SIG-M5 (cell line): ENCODE measurements at places on chromosomes 5 and 9.

DNA sequence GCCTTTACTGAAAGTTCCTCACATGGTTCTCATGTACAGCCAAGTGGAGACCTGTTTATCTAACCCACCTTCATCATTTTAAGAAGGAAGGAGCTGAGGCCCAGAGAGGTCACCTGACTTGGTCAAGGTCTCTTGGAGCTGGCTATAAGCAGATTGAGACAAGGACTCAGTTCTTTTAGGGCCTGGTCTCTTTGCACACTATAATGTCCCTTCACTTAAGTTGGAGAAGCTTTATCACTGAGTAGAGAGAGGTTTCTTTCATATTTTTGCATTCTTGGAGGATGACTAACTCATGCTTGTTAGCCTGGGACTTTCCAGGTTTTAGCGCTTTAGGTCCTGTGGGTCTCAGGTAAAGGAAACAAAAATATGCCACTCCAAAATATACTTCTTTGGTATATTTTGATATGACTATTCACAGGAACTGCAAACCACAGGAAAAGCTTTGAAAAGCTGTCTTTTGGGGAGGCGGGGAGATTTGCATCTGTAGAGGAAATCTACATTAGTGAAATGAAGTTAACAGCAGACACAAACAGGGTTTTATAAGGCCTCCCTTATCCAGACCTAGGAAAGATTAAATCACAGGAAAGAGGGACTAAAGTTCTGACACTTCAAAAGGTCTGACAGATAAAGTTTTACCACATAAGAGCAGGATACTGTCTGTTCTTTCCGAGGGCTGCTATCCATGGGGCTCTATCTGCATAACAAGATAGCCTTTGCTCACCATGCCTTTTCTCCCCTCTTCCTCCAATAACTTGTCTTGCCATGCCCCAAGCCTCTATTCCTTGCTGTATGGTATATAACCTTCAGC, 95.8 kb upstream of the ANKRD55 start:
- DNase-seq: no peak

DNA sequence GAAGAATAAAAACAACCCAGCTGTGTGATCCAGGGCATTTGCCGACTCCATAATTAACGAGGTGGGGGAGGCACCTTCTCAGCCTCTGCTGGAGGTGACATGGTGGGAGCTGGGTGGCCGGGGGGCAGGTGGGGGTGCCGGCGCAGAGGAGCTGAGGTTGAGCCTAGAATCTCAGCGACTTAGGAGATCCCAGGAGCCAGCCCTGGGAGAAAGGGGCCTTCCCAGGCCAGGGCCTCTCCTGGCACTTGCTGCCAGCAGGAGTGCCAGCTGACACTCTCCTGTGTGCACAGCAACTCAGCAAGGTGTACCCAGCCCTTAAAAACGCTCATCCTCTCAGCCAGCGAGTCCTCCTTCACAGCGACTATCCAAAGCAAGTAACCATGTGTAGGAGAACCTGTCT, 62.8 kb upstream of the FCN1 start:
- no peak for DNase-seq

- DNase-seq: no peak
Observed at GRCh38 chr5:6505416-6505755, 56.7 kb downstream of the UBE2QL1 start.

- DNase-seq: no peak
Observed at GRCh38 chr9:116156621-116157314, 3.2 kb downstream of the PAPPA start.

DNA sequence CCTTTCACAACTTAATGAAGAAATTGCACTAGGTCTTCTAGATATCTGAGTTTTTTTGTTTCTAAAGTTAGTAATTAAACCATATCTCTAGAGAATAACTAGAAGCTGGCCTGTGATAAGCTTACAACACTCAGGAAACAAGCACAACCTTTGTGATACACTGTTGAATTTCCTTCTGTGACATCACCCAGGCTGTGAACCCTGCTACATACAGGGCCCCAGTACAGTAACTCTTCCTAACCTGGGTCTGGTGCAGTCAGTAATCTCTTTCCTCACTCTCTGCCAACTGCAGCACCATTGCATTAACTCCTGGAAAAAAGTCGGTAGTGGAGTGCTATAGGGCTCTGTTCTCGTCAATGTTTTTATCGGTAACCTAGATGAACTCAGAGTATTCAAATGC, 10.6 kb upstream of the IGFBPL1 start:
- no peak for DNase-seq

DNA sequence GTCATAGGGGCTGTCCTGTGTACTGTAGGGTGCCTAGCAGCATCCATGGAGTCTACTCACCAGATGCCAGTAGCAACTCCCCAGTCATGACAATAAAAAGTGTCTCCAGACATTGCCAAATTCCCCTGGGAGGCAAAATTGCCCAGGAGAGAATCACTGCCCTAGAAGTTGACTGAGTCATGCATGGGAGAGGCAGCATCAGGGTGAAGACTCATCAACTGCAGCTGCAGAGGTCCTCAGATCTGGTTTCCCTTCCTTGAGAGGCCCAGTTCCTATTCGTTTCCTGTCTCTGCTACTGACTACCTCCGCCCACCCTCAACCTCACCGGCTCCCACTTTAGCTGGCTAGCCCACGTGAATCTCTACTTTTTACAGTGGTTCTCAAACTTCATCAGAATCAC, 88.6 kb upstream of the AGXT2 start:
- DNase-seq: no peak

DNA sequence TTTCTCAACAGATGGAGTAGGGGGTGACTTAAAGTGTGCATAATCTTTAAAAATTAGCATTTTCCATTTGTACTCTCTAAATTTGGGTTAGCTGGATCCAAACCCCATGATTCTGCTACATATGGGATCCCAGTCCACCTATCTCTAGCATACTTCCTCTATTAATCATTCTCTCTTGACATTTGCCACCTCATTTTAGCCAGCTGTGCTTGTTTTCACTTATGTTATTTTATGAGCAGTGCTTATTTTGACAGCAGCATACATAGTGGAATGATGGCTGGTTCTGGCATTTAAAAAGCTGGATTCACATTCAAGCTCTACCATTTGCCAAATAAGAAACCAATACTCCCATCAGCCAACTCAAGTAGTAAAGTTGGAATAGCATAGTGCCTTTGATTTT, 22.5 kb upstream of the SNX18 start:
- DNase-seq: no peak

DNA sequence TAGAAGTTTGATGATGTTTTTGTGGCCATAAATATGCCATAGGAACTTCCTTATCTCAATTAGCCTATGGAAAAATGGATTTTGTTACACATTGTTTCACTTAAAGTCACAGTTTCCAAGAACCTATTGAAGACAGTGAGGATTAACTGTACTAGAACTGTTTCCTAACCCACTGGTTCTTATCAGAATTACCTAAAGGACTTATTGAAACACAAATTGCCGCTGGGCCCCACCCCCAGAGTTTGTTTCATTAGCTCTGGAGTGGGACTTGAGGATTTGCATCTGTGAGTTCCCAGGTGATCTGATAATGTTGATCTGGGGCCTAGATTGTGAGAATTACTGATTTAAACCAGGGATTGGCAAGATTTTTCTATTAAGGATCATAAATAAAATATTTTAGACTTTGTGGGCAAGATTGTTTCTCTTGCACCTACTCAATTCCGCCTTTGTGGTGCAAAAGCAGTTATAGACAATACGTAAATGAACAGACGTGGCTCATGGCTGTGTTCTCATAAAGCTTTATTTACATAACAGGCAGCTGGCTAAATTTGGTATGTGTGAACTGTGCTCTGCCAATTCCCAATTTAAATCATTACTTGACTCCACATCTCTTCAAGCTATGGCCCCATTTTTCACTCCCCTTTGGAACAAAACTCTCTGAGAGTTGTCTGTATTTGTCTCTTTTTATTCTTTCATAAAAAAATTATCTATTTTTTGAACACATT, 9.3 kb downstream of the JAK2 start:
- DNase-seq: no peak

DNA sequence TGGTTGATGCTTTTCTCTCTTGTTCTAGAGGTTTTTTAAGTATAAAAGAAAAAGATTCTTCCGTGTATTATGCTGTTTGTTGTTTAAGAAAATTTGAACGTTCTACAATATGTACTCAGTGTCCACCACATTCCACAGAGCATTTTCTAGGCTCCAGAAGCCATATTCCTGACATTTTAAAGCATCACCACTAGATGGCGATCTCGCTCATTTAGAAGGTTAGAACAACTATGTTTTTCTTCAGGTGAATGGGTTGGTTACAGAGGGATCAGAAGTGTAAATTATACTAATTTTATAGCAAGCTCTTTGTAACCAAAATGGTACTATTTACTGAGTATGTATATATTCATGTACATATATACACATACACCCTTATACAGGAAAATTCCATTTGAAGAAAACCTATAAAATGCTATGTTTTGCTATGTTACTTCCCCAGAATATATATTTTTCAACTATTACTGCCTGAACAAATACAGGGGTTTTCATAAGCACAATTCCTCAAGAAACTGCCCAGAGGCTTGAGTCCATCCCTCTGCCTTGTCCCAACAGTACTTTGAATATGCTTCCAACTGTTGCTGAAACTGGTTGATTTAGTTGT, 284.3 kb downstream of the CCDC171 start:
- no peak for DNase-seq

DNA sequence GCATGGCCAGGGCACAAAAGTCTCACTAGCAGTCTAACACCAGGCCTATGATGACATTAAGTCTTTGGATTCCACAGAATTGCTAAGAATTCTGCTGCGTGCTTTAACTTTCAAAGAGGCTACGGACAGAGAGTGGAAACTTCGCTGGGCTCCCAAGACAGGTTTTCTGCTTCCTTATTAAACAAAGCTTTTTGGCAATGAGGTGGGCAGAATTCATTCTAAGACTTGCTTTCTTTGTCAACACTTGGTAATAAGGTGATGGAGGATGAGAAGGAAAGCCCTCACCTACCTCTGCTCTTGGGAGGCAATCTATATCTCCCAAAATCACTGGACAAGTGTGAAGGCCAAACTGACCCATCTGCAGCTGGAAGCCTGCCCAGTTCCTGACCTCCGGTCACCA, 231.9 kb downstream of the ATPSCKMT start:
- DNase-seq: no peak
